NCI-H510A treated with DMSO at 0.1 percent for 48 hours (cell line): ENCODE measurements at places on chromosomes 16 and 17.

GRCh38 chr17:82414548-82415281 lies 3.4 kb upstream of the HEXD start:
- peak; percentile 45 for DNase-seq

DNA sequence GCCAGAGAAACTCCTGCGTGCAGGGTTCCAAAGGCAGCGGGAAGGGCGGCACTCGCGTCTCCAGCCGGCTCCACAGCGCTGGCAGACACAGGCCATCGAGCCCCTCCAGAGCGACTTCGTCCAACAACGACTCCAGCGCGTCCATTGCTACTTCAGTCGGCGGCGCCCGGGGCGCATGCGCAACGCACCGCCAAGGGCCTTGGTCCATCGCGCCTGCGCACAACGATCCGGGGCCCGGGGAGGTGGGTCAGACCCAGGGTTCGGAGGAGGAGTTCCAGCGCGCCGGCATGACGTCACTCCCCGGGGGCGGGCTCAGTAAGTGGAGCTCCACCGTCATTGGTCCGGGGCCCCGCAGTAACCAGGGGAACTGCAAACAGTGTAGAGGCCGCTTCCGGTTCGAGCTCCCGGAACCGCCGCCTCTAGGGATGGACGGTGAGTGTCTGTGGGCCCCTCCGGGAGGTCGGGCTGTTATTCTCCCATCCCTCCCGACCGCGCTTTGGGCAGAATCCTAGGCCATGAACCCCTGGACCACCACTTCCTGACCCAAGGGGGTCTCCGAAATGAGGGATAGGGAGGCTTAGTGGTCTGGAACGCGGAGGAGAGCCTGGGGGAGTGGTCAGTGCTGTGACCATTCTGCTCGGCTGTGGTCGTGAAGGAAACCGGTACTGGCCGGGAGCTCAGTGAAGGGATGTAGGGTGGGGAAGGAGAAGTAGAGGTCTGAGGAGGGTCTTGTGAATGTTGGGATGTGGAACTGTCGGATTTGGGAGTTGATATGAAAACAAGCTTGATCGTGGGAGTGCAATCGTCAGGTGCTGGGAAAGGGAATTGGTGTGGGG lies at the start of the genes GTF3C1 and KATNIP:
Gene GTF3C1, minus strand, starts transcription at position 168 of the 836 bp plus-strand sequence. Its CDS starts 23 bp downstream, at position 145.
Gene KATNIP, plus strand, starts transcription at position 399 of the 836 bp plus-strand sequence. Its CDS starts 27 bp downstream, at position 426.
- DNase-seq = peak; percentile 98

DNA sequence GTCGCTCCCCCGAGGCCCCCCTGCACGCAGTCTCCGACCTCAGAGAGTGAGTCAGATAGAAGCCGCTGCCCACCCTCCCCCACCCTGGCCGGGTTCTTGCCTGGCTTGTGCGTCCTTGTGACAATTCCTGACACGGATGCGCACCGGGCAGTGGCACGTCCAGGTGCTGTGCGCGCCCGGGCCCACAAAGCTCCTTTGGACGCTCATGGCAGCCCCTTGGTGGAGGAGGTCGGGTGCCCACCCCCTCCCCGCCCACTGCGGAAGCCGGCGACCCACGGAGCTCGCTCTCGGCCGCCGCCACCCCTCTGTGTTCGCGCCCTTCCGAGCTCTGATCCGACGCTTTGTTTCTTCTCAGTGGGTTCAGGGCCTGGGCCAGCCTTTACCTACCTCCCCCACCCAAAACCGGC lies 662 bp upstream of the TUBB3 start:
- no peak for DNase-seq

- no peak for DNase-seq
Measured at GRCh38 chr16:57807968-57808528, 5.8 kb upstream of the KIFC3 start.

- peak; percentile 69 for DNase-seq
Measured at GRCh38 chr16:78122774-78123315, 23.4 kb downstream of the WWOX start.

GRCh38 chr17:35337364-35337763 lies 36.1 kb downstream of the SLFN11 start:
- DNase-seq = no peak

- no peak for DNase-seq
Measured at GRCh38 chr17:68382582-68383085, 74.7 kb downstream of the WIPI1 start.

GRCh38 chr17:73743518-73744201 lies 99.4 kb upstream of the SDK2 start:
- peak; percentile 73 for DNase-seq

DNA sequence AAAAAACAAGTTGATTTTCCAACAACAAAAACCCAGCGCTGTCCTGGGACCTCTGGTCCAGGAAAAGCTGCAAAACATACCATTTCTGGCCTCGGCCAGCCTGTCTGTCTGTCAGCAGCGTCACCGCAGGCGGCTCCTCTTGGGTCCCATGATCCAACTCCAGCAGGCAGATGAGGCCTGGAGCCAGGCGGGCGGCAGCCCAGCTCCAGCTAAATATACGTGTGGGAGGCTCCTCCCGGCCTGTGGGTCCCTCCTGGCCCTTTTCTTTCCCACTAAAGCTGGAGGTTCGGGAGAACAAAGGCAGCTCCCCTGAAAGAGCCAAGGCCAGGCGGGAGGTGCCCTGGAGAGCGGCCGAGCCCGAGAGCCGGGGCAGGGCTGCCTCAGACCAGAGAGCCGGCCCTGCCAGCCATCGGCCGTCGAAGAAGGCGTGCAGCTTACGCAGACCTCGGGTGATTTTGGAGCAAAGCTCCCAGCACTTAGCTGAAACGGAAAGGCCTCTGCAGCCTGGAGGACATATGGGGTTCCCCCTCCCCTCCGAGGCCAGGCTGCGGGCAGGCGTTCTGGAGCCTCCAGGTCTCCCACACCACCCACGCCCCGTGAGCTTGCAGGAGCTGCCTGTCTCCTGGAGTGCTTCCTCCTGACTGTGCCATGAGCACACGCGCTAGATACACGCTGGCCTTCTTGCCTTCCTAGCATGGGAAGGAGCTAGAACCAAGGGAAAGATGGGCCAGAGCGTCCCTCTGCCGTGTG lies 19.9 kb upstream of the JPH3 start:
- no peak for DNase-seq

- no peak for DNase-seq
Measured at GRCh38 chr17:44840936-44841335, 6.7 kb upstream of the HIGD1B start.

DNA sequence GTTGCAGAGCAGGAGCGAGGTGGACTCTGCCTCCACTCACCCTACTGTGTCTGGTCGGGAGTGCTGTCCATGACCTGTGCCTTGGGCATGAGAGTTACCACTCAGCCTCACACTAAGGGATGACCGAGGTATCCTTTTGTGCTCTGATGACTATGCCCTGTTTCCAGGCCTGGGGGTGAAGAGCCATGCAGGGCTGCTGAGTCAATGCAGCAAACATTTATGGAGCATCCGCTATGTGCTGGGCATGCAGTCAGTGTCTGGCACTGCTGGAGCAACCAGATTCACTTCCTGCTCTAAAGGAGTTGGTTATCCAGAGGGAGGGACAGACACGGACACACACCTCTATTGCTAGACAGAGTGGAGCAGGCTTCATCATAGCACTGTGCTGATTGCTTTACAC lies 7.6 kb upstream of the HNF1B start:
- DNase-seq = no peak

- DNase-seq = no peak
Measured at GRCh38 chr16:72815348-72816318, 232.3 kb downstream of the ZFHX3 start.

DNA sequence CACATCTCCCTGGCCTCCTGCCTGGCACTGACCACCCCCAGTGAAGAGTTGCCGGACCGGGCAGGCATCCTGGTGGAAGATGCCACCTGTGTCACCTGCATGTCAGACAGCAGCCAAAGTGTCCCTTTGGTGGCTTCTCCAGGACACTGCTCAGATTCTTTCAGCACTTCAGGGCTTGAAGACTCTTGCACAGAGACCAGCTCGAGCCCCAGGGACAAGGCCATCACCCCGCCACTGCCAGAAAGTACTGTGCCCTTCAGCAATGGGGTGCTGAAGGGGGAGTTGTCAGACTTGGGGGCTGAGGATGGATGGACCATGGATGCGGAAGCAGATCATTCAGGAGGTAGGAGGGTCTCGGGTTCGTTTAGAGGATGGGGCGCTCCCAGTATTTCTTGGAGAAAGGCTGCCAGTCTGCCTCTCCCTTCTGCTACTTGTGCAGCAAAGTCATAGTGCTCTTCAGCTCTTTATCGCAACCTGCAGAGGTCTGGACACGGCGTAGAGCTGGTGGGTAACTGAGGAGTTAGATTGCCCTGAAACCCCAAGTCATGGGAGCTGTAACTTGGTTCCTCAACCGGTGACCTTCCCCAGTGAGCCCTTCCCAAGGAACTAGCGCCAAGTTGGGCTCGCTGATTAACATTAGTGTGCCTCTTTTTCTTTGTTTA lies 21.9 kb downstream of the AKAP1 start:
- DNase-seq = no peak

- DNase-seq = no peak
Measured at GRCh38 chr16:626787-627453, 3.9 kb upstream of the WFIKKN1 start.

- peak; percentile 12 for DNase-seq
Measured at GRCh38 chr16:56281249-56281805, 90.0 kb downstream of the GNAO1 start.

- DNase-seq = no peak
Measured at GRCh38 chr17:10144456-10144855, 54.0 kb downstream of the GAS7 start.

DNA sequence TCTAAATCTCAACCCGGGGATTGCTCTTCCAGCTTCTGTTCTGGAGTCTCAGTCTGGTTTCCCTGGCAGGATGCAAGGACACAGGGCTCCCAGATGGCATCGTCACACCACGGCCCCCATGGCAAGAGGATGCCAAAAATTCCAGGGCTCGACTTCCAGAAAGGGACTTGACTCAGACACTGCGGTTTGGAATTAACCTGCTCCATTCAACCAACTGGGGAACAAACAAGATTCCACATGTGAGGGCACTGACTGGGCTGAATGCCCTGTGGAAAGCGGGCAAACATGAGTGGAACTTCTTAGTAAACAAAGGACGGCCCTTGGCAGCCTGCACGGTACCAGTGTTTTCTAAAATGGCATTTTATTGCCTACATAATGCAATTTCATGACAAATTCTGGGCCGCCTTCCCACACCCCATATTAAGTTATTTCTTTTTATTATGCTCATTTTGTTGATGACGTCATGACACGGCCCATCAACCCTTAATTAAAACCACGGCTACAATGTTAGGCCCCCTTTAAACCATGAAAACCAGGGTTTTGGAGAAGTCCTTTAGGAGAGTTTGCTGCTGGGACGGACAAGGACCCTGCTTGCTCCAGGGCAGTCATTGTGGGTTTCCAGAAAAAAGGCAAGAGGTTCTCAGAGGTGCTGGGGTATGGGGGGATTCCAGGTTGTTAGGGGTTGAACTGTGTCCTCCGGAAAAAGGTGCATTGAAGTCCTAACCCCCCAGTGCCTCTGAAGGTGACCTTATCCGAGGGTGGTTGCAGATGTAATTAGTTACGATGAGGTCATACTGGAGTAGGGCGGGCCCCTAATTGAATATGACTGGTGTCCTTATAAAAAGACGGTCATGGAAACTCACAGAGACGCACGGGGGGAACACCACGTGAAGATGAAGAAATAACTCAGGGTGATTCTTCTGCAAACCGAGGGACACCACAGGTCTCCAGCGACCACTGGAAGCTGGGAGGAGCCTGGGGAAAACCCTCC lies 205.6 kb downstream of the FOXL1 start:
- DNase-seq = no peak

GRCh38 chr16:1022466-1022865 lies 40.9 kb downstream of the SOX8 start:
- no peak for DNase-seq

- peak; percentile 58 for DNase-seq
Measured at GRCh38 chr16:62041401-62041800, 5.2 kb upstream of the CDH8 start.

DNA sequence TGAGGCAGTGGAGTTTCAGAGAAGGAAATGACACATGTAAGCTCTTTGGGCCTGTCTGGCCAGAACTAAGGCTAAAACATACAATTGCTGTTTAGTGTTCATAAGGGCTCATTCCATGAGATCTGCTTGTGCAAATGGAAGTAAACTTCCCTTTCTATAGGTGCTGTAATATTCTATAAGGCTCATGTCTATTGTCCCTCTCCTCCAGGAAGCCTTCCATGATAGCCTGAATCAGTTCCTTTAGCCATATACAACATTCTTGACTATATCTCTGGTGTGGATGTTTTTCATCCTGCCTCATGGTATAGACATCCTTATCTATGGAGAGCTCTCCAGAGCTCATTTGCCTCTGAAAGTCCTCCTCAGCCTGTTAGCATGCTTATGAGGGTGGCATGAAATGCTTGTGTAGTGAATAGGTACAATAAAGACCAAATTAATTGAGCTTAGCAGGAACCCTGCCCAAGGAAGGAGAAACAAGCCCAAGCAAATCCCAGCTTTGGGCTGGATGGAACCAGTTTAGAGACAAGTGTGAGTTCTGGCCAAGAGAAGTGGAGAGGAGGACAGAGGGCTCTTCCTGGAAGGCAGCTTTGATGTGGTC lies 1.6 kb upstream of the ETV4 start:
- no peak for DNase-seq

GRCh38 chr16:68473358-68474070 lies 25.2 kb upstream of the SMPD3 start:
- DNase-seq = peak; percentile 6

GRCh38 chr17:81243333-81243664 lies 4.2 kb downstream of the NDUFAF8 start:
- DNase-seq = no peak

DNA sequence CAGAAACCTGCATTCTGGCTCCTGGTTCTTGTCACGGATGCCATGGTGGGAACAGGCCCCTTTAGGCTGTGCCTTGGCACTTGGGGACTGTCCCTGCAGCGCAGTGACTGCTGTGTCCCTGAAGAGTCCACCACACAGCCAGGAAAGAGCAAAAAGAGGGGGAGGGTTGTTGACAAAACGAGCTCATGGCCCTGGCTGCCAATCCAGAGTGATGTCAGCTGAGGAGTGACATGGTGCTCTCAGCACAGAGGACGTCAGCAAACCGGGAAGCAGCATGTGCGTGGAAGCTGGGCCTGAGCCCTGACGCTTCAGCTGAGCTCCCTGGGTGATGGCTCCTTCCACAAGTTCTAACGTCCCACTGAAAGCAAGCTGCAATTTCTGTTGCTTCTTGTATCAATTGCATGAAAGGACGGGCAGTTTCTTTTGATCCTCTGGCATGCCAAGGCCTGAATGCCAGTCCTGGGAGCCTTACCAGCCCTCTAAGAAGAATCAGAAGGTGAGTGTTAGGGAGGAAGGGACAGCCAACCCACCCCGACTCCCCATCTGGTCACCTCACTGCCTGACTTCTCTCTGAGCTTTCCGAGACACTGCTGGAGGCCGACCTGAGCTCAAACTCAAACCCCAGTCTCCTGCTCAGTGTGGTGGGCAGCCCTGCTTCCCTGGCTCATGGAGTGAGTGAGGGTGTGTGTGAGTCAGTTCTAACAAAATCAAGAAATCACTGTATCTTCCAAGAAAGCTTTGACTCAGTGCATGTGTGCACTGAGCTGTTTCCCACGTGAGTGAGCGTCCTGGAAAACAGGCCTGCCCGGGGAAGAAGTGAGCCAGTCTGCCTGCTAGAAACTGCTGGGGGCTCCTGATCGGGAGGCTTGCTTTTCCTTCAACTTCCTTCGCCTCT lies 14.7 kb upstream of the WNT3 start:
- peak; percentile 46 for DNase-seq

GRCh38 chr16:85524630-85525419 lies 88.3 kb upstream of the GSE1 start:
- no peak for DNase-seq
